ENCODE measurements at places on chromosomes 11 and 22. TPM values are rescaled to one million over a fixed set of nuclear protein-coding genes. Genes with fewer than 3 reads are reported as not detected.

CEP126 gene
- total RNA-seq = 1.3 TPM

MMP1 gene
- not detected for total RNA-seq

GRCh38 chr22:48738204-48738980 is 1089.3 kb downstream of the BRD1 start:
- DNase-seq = no peak

DNA sequence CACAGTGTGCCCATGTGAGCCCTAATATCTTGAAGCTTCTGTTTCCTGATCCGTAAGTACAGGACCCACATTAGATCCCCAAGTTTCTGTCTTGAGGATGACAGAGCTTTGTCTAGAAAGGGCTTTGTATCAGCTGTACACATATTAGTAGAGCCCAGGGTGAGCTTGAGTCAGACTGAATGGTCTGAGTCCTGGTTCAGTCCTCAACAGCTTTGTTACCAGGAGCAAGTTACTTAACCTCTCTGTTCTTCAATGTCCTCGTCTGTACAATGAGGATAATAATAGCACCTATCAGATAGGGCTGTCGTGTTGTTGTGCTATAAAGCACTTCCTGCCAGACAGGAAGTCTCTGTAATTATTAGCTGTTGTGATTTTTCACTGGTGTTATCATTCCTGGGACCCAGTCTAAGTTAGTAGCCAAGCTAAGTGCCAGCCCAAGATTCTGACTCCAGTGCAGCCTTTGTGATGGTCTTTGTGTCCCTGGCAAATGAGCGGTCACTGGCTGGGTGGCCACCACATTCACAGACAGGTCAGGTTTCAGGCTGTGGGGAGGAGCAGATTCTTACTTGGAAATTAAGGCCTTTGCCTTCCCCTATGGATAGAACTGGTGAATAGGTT is 6.8 kb downstream of the TOM1 start:
- no peak for DNase-seq

- DNase-seq = no peak
Measured at GRCh38 chr11:41398175-41398574, 61.3 kb downstream of the LRRC4C start.

- DNase-seq = no peak
Measured at GRCh38 chr11:101446238-101446637, 137.6 kb downstream of the TRPC6 start.

DNA sequence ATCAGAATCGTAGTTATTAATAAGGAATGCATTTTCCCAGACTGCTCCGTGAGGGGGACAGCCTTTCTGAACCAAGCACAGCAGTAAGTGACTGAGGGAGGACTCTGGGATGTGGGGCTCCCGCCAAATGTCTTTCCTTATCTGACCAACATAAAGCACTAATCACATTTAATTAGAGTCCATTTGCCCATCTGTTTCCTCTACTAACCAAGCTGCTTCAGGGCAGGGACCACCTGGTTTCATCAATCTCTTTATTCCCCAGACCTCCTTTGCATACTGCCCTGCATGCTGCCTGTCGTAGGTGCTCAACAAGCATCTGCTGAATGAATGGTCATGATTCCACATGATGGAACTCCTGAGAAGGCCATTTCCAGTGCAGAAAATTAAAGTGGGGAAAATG is 29.4 kb downstream of the SMCO4 start:
- no peak for DNase-seq

DNA sequence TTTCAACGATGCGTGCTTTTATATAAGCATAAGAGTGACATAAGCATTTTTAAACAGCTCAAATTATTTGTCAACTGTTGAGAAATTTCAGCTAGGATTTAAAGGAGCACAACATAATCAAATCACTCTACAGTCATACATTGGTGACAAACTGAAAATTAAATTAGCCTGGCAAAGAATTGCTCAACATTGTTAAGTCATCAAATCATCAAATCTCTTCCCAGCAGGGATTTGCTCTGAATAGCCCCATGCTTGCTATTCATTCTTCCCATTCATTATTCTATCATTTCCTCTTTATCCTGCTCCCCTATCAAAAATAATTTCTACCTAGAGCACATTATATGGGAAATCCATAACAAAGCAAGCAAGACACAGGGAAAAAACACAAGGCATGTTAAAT is 198.7 kb upstream of the LUZP2 start:
- DNase-seq = no peak

- no peak for DNase-seq
Measured at GRCh38 chr11:107830915-107831540, 27.6 kb downstream of the SLC35F2 start.

- no peak for DNase-seq
Measured at GRCh38 chr22:24068717-24069297, 57.7 kb downstream of the CABIN1 start.

- no peak for DNase-seq
Measured at GRCh38 chr11:99098751-99099150, 78.0 kb downstream of the CNTN5 start.

DNA sequence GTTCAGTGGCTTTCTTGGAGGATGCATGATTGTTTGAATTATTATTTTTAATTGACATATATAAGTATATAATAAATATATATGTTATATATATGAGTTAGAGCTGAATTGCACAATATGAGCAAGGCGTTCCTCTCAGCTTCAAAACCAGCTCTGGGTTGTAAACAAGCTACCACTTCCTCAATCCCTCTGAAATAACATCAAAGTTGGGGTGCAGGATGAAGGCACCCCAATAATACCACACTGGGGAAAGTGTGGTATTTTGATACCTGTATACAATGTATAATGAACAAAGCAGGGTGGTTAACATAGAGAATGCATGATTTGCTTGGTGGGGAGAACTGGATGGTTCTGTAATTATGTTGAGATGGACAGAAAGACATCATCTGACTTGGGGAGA is 1.7 kb upstream of the SORL1 start:
- no peak for DNase-seq

DNA sequence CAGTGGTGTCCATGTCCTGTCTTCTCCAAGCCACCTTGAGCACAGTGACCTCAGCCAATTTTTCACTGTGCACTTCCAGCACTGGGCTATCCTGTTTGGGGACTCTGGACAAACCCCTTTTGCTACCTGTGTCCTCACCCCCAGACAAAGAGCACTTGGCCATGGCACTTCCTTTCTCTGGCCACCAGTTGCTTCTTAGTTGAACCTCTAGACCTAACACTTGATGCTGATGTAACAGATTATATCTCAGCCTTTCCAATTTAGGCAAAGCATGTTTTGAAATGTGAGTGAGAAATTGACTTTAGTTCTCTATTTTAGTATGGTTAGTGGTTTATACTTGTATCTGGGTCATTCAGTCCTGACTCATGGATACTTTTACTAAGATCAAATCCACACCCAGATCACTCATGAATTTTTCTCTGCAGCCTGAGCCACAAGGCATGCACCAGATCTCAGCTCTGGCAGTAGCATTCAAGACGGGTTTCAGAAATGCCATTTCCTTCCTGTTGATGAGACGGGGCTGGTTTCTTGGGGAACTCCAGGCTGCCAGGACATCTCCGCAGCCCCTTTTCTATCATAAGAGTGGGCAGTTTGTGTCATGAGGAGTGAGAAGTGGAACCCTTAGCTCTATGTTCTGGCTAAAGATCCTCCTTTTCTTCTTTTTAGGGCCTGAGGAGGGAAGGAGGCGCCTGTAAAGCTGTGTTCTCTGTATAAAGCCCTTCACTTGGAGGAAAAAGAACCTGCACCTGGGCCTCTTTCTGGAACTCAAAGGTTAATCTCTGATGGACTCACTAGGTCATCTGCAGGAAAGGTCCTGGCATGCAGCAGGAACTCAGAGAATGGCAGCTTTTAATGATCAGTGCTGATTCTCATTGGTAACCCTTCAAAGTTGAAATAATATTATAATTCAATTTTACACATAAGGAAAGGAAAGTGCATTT is 185.6 kb upstream of the TENM4 start:
- no peak for DNase-seq

DNA sequence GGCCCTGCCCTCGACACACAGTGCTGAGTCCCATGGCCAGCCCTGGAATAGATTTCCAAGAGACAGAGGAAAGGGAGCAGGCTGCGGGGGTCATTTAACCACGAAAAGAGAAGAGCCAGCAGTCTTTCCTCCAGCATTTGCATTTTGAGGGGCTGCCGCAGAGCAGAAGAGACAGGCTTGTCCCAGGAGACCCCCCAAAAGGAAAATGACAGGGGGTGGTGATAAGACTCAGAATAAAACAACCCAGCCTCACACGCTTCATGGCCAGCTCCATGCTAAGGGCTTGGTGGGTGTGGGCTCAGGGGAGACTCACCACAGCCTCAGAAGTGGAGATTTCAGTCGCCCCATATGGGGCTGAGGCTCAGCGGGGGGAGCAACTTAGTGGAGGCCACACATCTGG is 16.9 kb downstream of the TRIOBP start:
- DNase-seq = no peak

- DNase-seq = no peak
Measured at GRCh38 chr11:2796508-2797113, 89.0 kb downstream of the CDKN1C start.

DNA sequence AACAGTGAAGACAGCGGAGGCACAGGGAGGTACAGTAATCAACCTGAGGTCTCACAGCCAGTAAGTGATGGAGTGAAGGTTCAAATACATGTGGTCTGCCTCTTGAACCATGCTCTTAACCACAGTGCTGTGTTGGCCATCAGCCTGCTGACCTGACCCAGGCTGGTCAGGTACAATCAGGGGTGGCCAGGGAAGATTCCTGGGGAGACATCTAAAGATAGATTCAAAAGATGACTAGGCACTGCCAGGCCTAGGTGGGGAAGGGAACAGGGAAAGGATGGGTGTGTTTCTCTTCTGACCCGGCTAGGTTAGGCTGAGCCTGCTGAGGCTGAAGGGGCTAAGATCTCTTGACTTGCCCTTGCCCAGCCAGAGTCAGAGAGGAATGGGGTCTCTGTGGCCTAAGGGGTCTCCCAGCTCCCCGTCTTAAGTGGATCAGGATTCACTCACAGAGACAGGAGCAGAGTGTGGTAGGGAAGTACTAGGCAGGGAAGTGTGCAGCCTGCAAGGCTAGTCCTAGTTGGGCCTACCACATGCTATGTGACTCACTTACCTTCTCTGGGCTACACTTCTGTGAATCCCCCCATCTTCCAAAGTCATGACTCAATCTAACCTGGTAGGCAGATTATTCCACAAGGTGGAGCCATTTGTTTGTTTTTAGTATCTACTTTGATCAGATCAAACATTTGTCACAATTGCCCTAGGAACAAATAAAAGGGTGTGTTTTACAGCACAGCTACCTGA is 10.4 kb upstream of the SREBF2 start:
- no peak for DNase-seq

- DNase-seq = peak; percentile 73
Measured at GRCh38 chr11:78646564-78647185, 72.0 kb upstream of the NARS2 start.

DNA sequence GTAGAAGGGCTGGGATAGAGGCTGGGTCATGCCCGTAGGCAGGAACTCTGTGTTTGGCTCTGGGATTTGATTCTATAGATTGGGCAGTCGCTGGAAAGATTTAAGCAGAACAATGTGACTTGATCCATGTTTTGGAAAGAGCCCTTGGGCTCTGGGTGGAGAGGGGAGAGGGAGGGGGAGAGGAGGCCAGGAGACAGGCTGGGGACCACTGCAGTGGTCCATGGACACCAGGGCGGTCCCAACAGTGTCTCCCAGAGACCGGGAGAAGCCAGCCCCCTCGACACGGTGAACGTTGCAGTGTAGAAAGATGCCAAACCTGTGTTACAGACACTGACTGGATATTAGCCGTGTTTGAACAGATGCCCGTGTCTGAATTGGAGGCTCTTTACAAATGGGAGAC is 19.5 kb downstream of the PVALB start:
- DNase-seq = no peak

DNA sequence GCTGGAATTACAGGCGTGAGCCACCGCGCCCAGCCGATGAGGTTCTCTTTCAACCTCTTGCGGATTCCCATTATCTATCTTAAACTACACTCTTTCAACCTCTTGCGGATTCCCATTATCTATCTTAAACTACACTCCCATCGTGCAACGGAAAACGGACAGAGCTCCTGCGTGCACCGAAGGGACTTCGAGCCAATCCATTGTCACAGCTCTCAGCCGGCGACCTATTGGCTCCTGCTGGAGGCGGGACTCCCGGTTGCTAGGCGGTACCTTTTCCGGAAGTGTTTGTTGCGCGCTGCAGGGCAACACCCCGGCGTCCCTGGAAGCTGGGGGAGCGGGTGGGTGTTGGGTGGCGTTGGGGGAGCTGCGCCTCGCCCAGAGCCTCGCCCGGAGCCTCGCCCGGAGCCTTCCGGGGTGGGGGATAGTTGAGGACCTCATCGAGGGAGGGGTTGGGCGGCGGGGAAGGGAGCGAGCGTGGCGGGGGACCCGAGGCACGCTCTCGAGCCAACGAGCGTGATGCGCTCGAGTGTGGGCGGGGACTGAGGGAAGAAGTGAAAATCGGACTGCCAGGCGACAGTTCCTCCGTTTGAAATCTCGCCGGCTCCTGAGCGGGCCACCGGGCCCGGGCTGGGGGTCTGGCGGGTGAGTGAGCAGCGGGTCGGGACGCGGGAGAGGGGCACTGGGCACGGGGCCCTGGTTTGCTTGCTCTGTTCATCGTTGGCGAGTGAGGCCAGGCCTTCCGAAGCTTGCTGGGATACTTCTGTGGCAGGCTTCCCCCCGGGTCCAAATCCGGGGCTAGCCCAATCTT is at the start of gene CEP164:
CEP164 (plus strand) TSS at position 288 of the 808 bp plus-strand sequence. CDS start 10,733 bp downstream, outside the sequence.
- DNase-seq = peak; percentile 86

- no peak for DNase-seq
Measured at GRCh38 chr11:111911563-111912401, at the start of gene CRYAB. Gene CRYAB (minus strand): TSS chr11:111911770. CDS start chr11:111911724, 46 bp downstream.

Data from H1 (cell line).